ENCODE measurements at places on chromosomes 3 and 15. TPM values are rescaled to one million over a fixed set of nuclear protein-coding genes. Genes with fewer than 3 reads are reported as not detected.

DNA sequence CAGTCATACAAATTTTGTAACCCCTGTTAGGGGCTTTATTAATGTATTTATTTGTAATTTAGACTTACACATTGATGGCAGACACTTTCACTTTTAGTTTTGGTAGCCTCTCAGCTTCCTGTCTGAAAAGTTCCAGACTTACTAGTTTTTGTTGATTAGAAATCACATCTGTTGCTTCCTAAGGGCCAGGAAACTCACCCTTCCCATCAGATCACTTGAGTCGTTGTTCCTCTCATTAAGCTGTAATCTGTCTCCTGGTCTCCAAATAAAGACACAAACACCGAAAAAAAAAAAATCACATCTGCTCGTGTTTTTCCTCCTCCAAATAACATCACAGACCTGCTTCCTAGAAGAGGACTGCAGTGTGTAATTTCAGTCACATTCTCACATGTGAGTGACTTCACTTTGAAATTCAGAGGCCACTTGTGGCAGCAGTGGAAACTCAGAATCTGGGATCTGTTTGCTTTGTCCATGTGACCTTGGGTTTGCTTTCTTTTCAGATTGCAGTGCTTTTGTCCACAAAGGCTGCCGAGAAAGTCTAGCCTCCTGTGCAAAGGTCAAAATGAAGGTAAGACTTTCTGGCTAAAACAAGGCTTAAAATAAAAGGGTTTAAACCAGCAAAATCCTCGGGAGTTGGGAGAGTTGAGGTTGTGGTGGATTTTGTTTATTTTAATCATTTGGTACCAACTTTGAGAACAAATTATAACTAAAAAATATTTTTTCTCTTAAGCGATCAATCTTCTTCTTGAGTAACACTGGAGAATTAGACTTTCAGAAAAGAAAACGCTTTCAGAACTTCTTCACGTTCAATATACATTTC, 87.0 kb downstream of the KLHL25 start:
- H3K4me1 ChIP-seq = peaks cover 43% of the 10 kb centered on the region
- H3K36me3 ChIP-seq = peaks cover 3% of the 10 kb centered on the region
- DNase-seq = no peak
- peak overlapping the region; percentile 91 for H3K27ac ChIP-seq
- H3K4me3 ChIP-seq = peak overlapping the region; percentile 46
- no peaks in the 10 kb centered on the region for H3K27me3 ChIP-seq

GRCh38 chr3:105394177-105394576, 27.5 kb downstream of the ALCAM start:
- no peaks in the 10 kb centered on the region for H3K4me1 ChIP-seq
- no peak overlapping the region for H3K27ac ChIP-seq
- H3K4me3 ChIP-seq = no peak overlapping the region

DNA sequence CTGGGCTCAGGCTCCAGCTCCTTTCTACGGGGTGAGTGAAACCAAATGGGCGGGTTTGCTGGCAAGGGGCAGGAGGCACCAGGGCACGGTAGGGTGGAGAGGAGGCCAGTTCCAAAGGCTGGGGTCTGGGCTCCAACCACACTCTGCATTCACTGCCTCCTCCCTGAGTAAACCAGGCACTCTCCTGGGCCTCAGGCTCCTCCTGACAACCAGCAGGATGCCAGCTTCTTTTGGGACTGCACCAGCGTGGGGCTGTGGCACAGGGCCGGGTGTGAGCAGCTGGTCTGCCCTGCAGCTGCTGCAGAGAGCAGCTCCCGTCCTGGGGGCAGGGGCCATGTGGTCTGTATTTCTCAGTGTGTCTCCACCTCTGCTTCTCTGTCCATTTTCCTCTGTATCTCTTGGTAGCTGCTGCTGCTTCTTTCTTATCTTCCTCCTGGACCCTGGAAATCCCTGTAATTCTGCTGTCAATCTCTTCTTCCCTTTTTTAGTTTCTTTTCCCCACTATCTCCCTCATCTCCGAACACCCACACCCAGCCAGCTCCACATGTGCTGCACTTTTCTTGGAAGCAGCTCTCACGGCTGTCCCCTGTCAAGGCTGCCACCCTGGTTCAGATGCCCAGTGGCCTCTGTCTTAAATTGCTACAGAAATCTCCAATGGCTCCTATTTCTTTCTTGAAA, 54.9 kb upstream of the TBC1D21 start:
- no peaks in the 10 kb centered on the region for H3K4me1 ChIP-seq
- H3K4me3 ChIP-seq = no peak overlapping the region
- H3K27ac ChIP-seq = no peak overlapping the region
- H3K36me3 ChIP-seq = no peaks in the 10 kb centered on the region
- no peaks in the 10 kb centered on the region for H3K27me3 ChIP-seq

DNA sequence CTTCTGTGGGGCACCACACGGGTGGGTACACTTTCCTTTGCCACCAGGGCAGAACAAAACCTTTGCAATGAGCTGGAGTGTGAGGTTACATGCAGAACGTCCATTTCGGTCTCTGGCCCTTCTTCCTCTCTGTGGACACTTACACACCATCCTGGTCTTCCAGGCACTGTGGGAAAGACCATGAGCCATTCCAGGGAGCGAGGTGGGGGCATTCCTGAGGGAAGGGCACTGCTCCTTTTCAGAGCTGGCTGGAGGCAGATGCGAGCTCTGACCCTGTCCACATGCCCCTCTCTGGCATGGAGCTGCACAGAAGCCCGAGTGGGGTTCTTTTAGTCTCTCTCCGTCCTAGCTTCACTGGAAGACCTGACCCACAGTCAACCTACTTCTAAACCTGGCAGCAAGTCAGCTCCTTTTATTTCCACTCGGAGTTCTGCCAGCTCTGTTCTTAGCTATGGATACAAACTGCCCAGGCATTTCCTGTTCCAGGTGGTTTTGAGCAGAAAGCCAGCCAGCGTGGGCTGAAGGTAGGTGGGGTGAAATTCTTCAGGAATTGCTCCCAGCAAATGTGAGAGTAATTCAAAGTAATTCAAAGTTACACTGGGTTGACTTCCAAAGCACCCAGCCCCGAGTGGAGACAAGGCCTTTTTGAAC, 281.4 kb downstream of the ADAMTS17 start:
- no peak overlapping the region for H3K4me3 ChIP-seq
- no peak overlapping the region for H3K27ac ChIP-seq
- no peaks in the 10 kb centered on the region for H3K4me1 ChIP-seq
- DNase-seq = no peak
- peaks cover 14% of the 10 kb centered on the region for H3K27me3 ChIP-seq
- H3K36me3 ChIP-seq = no peaks in the 10 kb centered on the region

DNA sequence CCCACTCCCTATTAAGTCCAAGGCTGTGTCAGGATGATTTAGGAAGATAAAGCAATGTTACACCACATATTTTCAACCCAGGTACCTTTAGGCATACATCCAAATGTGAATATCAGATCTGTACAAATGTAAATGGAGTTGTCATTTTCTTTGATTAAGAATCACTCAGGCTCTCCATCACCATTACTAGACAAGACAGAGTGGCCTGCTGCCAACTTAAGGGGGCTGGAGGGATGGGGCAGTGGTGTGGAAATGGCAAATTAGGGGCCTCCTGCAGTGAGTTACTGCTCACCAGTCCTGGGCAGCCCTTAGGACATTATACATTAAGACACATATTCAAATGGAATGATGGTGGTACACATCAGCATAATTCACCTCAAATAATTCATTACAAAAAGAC, 211.0 kb downstream of the TNIK start:
- DNase-seq = no peak
- no peaks in the 10 kb centered on the region for H3K27me3 ChIP-seq
- peak overlapping the region; percentile 30 for H3K27ac ChIP-seq
- H3K36me3 ChIP-seq = no peaks in the 10 kb centered on the region

GRCh38 chr3:115713284-115713683, 90.0 kb downstream of the GAP43 start:
- peaks cover 3% of the 10 kb centered on the region for H3K27me3 ChIP-seq
- no peaks in the 10 kb centered on the region for H3K4me1 ChIP-seq
- no peak for DNase-seq
- no peaks in the 10 kb centered on the region for H3K36me3 ChIP-seq
- H3K27ac ChIP-seq = no peak overlapping the region
- no peak overlapping the region for H3K4me3 ChIP-seq

DNA sequence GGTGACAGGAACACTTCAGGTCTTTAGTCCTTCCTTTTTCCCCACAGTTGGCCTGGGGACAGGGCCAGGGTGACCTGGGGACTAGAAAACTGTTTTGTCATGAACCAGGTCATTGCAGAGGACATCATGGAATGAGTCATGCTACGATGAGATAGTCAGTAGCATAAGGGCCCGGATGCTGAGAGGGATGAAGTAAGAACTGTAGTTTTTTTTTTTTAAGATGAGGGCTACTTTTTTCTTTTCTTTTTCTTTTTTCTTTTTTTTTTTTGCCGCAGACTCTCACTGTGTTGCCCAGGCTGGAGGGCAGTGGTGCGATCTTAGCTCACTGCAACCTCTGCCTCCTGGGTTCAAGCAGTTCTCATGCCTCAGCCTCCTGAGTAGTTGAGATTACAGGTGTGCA, 8.0 kb downstream of the MAP2K5 start:
- DNase-seq = no peak
- H3K27ac ChIP-seq = no peak overlapping the region
- peaks cover 5% of the 10 kb centered on the region for H3K4me1 ChIP-seq
- H3K36me3 ChIP-seq = peaks cover 21% of the 10 kb centered on the region

- H3K4me1 ChIP-seq = peaks cover 36% of the 10 kb centered on the region
- H3K27me3 ChIP-seq = no peaks in the 10 kb centered on the region
- DNase-seq = peak; percentile 72
Measured at GRCh38 chr3:179071323-179072099, at the start of gene ZMAT3. Gene ZMAT3 (minus strand): TSS chr3:179071809. CDS start chr3:179067752, 4,057 bp downstream.

GRCh38 chr15:72564091-72564490, 90.0 kb downstream of the ARIH1 start:
- no peaks in the 10 kb centered on the region for H3K4me1 ChIP-seq
- no peaks in the 10 kb centered on the region for H3K27me3 ChIP-seq
- H3K4me3 ChIP-seq = no peak overlapping the region
- DNase-seq = no peak
- H3K36me3 ChIP-seq = peaks cover 39% of the 10 kb centered on the region
- H3K27ac ChIP-seq = no peak overlapping the region

DNA sequence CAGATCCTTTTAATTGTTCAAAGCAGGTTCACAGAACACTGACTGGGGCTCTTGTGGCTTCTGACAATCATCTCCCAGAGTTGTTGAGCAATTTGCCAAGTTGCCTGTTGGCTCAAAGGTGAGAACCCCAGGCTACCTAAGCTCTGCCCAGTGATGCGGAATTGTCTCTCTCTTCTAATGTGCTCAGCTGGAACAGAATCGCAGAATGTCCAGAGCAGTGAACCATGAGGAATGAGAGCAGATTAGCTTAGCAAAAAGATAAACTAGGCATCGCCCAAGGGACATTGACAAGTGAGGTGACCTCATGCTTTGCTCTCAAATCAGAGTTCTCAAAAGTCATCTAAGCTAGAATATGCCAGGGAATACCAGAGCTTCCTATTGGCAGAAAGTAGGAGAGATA, 148.1 kb downstream of the WDR76 start:
- no peaks in the 10 kb centered on the region for H3K36me3 ChIP-seq
- DNase-seq = no peak
- H3K4me3 ChIP-seq = no peak overlapping the region
- H3K4me1 ChIP-seq = peaks cover 6% of the 10 kb centered on the region
- no peak overlapping the region for H3K27ac ChIP-seq

DNA sequence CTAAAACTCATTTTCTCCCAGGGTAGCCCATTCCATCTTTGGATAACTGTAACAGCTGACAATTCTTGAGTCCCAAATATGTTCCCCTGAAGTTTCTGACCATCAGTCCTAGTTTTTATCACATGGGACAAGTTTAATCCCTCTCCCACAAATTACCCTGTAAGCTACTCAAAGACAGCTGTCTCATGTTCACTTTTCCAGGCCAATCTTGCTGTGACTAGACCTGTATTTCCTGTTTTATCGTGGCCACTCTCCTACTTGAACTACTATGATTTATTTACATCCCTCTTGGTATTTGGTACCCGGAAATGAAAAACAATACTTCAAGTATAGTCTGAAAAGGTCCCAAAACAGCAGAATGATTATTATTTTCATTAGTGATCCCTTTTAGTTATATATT, 95.1 kb upstream of the MEX3B start:
- H3K27me3 ChIP-seq = no peaks in the 10 kb centered on the region
- H3K27ac ChIP-seq = no peak overlapping the region
- H3K4me1 ChIP-seq = no peaks in the 10 kb centered on the region
- H3K36me3 ChIP-seq = peaks cover 29% of the 10 kb centered on the region

DNA sequence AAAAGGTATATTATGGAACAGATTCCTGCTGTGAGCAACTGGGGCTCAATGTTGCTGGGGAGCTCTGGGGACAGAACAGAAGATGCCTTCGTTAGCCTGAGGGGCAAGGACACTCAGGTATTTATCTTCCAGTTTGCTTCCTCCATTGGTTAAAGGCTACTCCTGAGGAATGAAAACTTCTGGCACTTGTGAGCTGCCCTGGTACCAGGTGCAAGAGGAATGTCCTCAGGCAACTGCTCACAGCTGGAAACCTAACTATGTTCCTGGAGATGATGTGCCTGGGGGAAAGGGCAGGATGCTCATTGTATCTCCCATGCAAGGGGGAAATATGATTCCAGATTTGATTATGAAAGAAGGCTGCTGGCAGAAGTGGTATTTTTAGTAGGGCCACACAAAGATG, 54.0 kb upstream of the BBX start:
- H3K27me3 ChIP-seq = peaks cover 6% of the 10 kb centered on the region
- H3K4me3 ChIP-seq = no peak overlapping the region
- H3K36me3 ChIP-seq = no peaks in the 10 kb centered on the region
- no peak for DNase-seq

Gene ARHGAP11A
- total RNA-seq = 6.2 TPM

Gene SYNPR
- total RNA-seq = not detected

Gene CFAP161
- total RNA-seq = not detected
